ENCODE measurements at places on chromosomes 3 and 15.
A peak's percentile ranks its signal among the peaks of the same experiment; 100 is the strongest.

GRCh38 chr3:155382396-155383042 is 89.0 kb upstream of the STRIT1 start:
- DNase-seq, result no peak
- H3K4me1 ChIP-seq, result peaks cover under 1% of the 10 kb centered on the region
- H3K27me3 ChIP-seq, result no peaks in the 10 kb centered on the region
- no peak overlapping the region for H3K27ac ChIP-seq
- H3K4me3 ChIP-seq, result no peak overlapping the region
- H3K36me3 ChIP-seq, result no peaks in the 10 kb centered on the region

DNA sequence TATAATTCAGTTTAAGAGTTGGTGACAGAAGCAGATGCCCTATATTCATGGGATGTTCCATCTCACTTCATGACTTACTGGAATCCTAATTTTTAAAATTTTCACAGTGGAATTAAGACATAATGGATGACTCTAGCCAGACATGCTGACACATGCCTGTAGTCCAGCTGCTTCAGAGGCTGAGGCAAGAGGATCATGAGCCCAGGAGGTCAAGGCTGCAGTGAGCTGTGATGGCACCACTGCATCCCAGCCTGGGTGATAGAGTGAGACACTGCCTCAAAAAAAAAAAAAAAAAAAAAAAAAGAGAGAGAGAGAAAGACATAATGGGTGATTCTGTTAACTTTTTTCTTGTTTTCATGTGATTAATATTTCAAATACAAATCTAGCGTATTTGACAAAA is 123.6 kb downstream of the KLHL25 start:
- H3K36me3 ChIP-seq, result peaks cover 4% of the 10 kb centered on the region
- peaks cover 21% of the 10 kb centered on the region for H3K4me1 ChIP-seq
- DNase-seq, result no peak
- H3K27ac ChIP-seq, result peak overlapping the region; percentile 6

GRCh38 chr3:128489927-128490649 is 2.9 kb downstream of the GATA2 start:
- peak overlapping the region; percentile 35 for H3K4me3 ChIP-seq
- H3K27ac ChIP-seq, result no peak overlapping the region
- no peaks in the 10 kb centered on the region for H3K36me3 ChIP-seq
- no peak for DNase-seq

GRCh38 chr3:17742880-17743657 is 638 bp upstream of the TBC1D5 start:
- peak overlapping the region; percentile 92 for H3K27ac ChIP-seq
- H3K36me3 ChIP-seq, result no peaks in the 10 kb centered on the region
- no peak for DNase-seq
- H3K4me3 ChIP-seq, result peak overlapping the region; percentile 84
- H3K4me1 ChIP-seq, result peaks cover 28% of the 10 kb centered on the region
- no peaks in the 10 kb centered on the region for H3K27me3 ChIP-seq

DNA sequence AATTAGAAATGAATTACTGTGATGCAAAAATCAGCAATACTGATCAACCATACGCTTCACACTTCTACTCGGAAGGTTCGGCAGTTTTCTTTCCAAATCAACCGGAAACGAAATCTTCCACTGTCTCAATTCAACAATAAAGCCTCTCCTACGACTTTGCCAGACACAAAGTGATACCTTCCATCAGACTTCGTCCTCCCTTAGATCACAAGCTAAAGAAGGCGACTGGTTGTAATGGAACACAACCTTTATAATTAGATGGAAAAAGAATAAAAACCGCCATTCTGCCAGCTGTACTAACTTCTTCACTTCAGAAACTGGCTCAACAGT is 618 bp downstream of the PARL start:
- H3K4me3 ChIP-seq, result peak overlapping the region; percentile 85
- DNase-seq, result no peak
- H3K4me1 ChIP-seq, result peaks cover 12% of the 10 kb centered on the region
- H3K36me3 ChIP-seq, result no peaks in the 10 kb centered on the region

GRCh38 chr15:65354835-65355172 is 23.0 kb downstream of the IGDCC3 start:
- no peak overlapping the region for H3K4me3 ChIP-seq
- no peaks in the 10 kb centered on the region for H3K4me1 ChIP-seq
- no peaks in the 10 kb centered on the region for H3K36me3 ChIP-seq
- no peak overlapping the region for H3K27ac ChIP-seq
- DNase-seq, result no peak
- H3K27me3 ChIP-seq, result peaks cover 36% of the 10 kb centered on the region

DNA sequence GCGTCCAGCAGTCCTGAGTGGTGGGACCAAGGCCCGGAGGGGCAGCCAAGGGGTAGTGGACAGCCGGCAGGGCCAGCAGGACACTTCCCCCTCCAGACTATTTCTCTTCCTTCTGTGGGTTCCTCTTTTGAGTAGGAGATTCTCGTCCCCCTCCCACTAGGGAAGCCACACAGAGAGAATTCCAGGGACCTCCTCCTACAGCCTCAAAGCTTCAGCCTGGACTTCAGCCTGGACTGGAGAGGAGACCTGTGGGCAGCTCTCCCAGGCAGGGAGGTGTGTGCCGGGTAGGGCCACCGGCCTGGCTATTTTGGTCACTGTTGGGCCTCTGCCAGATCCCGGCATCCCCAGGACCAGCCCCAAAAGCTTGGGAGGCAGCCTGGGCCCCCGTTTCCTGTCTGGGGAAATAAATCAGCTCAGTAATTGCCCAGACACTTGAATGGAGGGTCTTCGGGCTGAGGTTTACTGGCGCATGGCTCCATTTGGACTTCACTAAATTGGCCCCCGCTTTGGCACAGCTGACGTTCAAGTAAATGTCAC is 1.3 kb downstream of the SLC6A6 start:
- peaks cover 38% of the 10 kb centered on the region for H3K4me1 ChIP-seq
- H3K36me3 ChIP-seq, result peaks cover 3% of the 10 kb centered on the region
- peak overlapping the region; percentile 60 for H3K4me3 ChIP-seq
- no peaks in the 10 kb centered on the region for H3K27me3 ChIP-seq
- DNase-seq, result no peak
